Activated CD4-positive, alpha-beta T cell treated with anti-CD3 and anti-CD28 coated beads, Interleukin-2, amount 50 U/mL, for 16 hours (primary cell): ENCODE measurements at places on chromosomes 16 and 17.

- peak; percentile 44 for DNase-seq
These were observed 81.0 kb downstream of the TMEM100 start for GRCh38 chr17:55641676-55642081.

- no peak for DNase-seq
These were observed 6.8 kb downstream of the SLC6A2 start for GRCh38 chr16:55662644-55663031.

GRCh38 chr17:79006046-79006445 lies 3.5 kb downstream of the CANT1 start:
- DNase-seq = no peak

GRCh38 chr16:52709306-52709705 lies 162.4 kb upstream of the TOX3 start:
- no peak for DNase-seq

DNA sequence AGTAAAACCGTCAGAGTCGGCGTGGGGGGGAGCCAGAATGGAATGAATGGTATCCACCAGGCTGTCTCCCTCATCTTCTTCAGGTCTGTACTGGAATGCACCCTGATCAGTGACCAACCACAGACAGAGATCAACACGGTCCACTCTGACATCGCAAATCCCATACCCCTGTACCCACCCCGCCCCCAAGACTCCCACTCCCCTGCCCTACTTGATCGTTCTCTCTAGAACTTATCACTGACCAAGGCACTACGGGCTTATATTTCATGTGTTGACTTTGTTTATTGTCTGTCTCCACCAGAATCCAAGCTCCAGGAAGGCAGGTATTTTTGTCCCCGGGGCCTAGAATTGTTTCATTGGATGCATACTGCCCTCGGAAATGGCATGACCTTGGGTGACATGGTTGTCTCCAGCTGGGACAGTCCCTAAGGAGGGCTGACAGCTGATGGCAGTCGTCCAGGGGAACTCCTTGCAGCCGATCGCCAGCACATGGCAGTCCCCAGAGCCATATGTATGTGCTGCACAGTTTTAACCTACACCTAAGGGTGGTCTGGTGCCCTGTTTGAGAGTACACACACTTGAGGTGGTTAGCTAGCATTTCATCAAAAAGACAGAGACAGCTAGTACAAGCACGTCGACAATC lies 526 bp upstream of the MFSD6L start:
- DNase-seq = no peak

- DNase-seq = no peak
These were observed 27.7 kb upstream of the MPHOSPH6 start for GRCh38 chr16:82197540-82198240.
